HuH-7 (cell line): ENCODE measurements at places on chromosomes 12 and 14.

DNA sequence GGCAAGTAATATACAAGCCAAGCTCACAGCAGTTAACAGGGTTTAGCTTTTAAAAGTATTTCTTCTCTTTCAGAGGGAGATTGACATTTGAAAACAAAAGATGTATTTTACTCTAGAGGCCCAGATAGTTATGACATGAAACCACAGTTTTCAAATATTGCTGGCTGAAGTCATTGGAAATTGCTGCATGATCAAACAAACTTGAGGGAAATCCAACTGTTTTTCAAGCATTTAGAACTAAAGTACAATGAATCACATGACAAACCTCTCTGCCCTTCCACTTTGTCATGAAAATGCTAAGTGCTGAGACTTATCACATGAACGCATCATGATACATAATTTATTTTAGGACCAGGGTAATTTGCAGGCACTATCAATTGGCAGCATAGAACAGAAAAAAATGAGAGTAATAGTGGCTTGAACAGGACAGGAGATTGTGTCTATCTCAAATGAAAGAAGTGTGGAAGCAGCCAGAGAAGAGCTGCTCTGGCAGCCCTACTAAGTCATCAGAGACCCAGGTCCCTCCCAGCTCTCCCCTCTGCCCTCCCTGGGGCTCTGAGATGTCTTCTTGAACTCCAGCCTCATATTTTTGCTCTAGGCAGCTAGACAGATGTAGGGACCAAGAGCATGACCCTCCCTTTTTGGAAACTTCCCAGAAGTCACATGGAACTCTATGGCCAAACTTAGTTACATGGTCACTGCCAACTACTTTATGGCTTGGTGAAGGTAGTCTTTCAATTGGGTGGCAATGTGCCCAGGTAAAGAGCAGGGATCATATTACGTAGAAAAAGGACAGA lies 90.1 kb upstream of the PELI2 start:
- DNase-seq = no peak

GRCh38 chr12:58148405-58148804 lies 207.0 kb downstream of the ATP23 start:
- no peak for DNase-seq

DNA sequence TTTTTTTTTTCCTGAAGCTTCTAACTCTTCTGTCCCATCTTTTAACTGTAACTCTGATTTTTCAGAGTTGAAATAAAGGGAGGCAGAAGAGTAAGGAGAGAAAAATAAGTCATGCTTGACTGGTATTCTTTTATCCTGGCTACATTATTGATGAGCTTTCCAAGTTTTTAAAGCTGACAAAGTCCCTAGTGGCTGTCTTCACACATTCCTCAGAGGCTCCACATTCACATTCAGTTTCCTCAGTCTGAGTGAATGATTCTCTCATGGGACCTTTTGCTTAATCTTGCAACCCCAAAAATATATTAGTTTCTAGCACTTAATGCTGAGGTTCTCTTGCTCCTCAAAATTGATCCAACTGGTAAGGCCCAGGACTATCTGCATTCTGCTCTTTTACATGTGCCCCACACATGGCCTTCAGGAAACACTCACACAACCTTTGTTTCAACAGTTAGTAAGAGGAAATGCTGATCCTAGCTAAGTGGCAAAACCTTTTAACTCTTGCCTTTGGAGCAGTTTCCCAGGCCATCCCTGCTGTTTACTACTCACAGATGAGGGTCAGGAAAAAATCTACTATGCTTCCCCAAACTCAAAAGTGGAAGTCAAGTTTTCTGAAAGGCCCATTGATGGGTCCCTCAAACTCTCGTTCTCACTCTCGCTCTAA lies 61.7 kb upstream of the SLC6A15 start:
- no peak for DNase-seq

DNA sequence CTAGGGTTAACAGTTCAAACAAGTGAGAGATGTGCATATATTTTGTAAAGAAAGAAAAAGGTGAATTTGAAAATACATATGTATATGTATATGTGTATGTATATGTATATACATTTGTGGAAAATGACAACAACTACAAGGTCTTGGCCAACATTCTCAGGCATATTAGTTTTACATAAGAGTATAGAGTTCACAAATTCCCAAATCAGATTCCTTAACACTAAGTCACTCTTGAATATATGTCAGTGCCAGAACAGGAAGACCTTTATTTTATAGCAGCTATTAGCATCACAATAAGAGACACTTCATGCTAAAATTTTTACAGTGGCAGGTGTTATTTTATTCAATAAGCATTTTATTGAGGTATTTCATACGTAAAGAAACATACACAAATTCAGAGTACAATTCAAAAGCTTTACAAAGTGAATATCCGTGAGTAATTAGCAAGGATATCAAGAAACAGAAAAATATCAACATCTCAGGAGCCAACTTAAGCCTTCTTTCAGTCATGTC lies 179.7 kb downstream of the SLC6A15 start:
- DNase-seq = no peak

GRCh38 chr12:104426926-104427546 lies 29.7 kb upstream of the CHST11 start:
- no peak for DNase-seq

DNA sequence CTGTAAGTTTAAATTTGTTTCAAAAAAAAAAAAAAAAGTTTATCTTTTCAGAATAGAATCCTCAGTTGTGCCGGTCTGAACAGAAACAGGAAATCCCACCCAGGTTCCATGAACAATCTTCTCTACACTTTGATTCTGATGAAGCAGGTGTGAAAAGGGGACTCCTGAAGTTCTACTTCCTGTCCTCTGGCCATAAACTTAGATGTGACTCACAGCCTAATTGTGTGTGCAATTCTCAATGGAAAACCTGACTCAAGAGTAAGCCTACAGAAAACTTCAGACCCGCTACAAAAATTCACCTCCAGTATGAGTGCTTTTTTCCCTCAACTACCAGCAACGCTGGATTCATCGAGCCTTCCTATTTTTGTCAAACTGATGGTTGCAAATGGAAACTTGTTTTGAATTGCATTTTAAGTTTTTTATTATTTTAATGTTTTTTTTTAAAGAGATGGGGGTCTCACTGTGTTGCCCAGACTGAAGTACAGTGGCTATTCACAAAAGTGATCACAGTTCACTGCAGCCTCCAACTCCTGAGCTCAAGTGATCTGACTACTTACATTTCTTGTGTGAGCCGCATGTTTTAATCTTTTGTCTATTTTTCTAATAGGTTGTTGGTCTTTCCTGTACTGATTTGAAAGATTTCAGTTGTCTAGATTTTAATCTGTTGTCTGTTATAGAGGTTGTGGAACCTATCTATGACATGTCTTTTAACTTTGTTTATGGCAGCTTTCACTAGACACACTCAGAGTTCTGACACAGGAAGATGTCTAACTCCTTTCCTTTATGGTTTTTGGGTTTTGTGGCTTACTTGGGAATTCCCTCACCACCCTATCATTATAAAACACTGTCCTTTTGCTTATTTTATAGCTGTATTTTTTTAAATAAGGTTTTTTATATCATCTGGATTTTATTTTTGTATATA lies 37.6 kb downstream of the ATG14 start:
- DNase-seq = no peak

DNA sequence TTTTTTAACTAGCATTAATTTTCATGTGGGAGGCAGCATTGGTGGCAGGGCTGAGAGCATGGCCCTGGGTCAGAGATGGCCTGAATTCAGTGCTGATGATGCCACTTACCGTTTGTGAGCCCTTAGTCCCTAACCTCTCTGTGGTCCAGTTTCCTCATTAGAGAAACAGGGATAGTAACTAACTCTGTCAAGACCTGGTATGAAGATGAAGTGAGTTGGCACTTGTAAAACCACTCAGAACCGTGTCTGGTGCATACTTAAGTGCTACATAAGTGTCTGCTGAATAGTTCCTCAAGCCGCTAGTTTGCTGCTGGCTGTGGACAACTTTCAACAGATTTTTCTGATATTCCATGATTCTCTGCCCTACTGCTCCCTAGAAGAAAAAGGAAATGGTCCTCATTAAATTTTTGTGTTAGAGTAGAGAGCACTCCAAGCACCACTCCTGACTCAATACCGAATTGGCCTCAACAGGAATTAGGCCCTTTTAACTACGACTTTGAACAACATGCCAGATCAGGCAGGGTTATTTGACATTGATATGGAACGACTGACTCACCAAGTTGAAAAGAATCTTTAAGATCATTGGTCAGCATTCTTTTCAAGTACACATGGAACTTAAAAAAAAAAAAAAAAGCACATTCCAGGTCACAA lies 250.2 kb downstream of the ANO2 start:
- DNase-seq = no peak

GRCh38 chr12:93978553-93978952 lies 169.8 kb upstream of the PLXNC1 start:
- DNase-seq = no peak

DNA sequence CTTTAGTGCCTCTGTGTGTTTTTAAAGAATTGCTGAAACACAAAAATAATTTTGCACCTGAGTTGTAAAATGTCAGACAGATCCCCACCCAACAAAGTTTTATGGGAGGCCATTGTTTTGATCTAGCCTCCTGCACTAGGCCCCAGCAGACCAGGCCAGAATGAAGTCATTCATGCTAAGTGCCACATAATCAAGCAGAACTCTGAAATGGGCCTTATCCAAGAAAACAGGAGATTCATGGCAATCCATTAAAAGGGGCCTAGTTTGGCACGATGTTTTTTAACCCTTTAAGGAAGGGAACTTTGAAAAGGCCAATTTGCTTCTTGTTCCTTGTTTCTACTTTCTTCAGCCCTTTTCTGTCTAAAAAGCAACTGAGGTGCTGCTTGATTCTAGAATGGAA lies 260.9 kb downstream of the ITPR2 start:
- DNase-seq = no peak

DNA sequence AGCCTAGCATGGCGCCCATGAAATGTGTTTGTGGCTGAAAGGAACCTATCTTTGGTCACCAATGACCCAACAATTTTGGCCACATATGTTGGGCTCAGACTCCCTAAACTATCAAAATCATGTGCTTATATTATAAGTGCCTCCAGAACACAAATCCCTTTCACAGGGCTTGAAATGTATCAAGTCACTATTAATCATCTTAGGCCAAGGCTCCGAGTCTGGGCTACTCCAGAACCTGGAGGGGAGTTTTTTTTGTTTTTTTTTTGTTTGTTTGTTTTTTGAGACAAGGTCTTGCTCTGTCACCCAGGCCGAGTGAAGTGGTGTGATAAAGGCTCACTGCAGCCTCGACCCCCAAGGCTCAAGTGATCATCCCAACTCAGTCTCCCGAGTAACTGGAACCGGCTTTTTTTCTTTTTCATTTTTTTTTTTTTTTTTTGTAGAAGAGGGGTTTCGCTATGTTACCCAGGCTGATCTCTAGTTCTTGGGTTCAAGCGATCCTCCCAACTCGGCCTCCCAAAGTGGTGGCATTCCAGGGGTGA lies 989 bp upstream of the DRAM1 start:
- no peak for DNase-seq

DNA sequence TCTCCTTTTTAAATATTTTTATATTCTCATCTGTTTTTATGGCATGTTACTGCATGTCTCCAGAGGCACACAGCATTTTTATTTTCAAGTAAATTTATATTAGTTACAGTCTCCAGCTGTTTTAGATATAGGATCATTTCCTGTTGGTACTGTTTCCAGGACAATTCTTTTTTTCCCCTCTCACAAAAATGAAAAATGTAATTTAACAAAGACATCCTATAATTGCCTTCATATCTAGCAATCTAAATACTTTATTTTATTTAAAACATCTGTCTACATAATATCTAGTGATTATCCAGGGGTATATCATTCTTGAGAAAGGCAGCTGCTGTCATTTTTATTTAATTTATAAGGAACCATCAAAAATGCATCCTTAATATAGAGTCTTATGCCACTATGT lies 272.4 kb upstream of the NPAS3 start:
- DNase-seq = no peak

- DNase-seq = no peak
Observed at GRCh38 chr12:108584456-108585065, 13.3 kb downstream of the TMEM119 start.

DNA sequence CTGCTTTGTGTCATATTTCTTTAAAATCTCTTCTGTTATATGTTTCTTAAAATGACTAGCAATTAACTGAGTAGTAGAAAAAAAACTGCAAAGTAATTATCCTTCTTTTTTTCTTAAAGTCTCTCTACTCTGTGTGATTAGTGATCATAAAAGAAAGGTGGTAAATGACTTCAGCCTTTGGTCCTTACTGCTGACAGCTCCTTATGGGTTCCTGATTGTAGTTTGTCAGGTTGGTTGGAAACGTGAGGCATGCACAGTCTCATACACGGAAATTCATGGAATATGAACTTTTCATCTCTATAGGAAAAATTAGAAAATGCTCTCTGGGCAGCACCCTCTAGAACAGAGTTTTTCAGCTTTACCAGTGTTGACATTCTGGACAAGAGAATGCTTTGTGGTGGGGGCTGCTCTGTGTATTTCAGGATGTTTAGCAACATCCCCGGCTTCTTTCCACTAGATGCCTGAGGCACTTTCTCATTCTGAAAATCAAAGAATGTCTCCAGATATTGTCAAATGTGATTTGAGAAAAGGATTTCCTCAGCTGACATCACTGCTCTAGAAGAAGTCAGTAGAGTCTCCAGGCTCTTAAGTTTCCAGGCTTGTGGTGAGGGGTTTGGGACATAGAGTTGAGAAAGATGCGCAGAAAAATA lies 121.0 kb downstream of the PIK3C2G start:
- DNase-seq = no peak

DNA sequence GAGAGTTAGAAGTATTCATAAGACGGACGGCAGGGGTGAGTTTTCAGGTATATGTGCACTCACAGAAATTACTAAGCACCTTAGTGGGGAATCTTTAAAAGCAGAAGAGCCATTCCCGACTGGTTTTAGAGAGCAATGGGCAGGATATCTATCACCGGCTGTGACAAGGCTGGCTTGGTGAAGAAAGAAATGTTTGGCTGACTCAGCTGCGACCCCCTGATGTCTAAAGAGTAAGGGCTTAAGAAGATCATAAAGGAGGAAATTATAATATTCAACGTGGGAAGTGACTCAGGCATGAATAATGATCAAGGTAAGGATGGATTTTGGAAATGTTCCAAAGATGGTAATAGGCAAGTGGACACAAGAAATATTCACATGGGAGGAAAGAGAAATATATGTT lies 407.6 kb downstream of the TMEM132D start:
- no peak for DNase-seq

GRCh38 chr14:28987516-28987915 lies 220.9 kb downstream of the FOXG1 start:
- no peak for DNase-seq

DNA sequence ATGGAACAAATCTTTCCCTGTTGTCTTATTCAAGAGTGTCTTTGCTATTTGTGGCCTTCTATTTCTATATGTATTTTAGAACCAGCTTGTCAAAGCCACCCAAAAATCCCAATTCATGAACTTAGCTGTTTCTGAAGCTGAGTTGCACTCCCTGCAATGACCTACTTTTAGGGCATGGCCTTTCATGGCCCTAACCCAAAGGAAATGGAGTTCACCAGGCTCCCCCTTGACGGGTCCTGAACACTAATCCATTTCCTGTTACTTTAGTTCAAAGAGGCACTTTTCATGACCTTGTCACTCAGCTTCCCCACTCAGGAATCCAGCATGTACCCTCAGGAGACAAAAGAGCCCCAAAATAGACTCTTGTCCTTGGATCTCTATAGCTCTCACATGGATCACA lies 7.6 kb downstream of the TMED8 start:
- no peak for DNase-seq

- peak; percentile 86 for DNase-seq
Observed at GRCh38 chr14:99562856-99563748, 40.9 kb downstream of the CCDC85C start.

- no peak for DNase-seq
Observed at GRCh38 chr12:90978117-90978770, 23.3 kb upstream of the CCER1 start.

GRCh38 chr12:8156416-8156815 lies 399 bp upstream of the ZNF705A start:
- DNase-seq = no peak
